ENCODE measurements at places on chromosomes 4 and X.

- no peak for DNase-seq
Measured at GRCh38 chrX:10415306-10416001, 204.9 kb downstream of the MID1 start.

GRCh38 chr4:173264684-173265185 lies 69.4 kb downstream of the HMGB2 start:
- DNase-seq = peak; percentile 96

GRCh38 chrX:46072791-46073190 lies 472.4 kb downstream of the ZNF674 start:
- no peak for DNase-seq

DNA sequence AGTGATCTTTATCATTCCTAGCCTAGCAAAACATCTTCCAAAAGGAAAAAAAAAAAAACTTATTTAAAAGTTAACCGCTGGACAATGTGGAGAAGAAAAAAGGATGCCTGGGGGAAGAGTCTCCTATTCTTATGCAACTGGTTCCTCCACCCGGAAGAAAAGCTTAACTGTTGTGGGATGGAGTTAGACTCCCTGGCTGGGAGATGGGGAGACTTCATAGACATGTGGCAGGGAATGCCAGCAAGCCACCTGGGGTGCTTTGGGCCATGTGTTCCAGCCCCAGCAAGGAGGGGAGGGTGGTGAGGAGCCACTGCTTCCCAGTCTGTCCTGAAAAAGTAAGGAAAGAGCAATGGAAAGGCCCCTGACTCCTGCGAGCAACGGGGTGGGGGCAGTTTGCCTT lies 119.4 kb upstream of the SPIN4 start:
- DNase-seq = no peak

DNA sequence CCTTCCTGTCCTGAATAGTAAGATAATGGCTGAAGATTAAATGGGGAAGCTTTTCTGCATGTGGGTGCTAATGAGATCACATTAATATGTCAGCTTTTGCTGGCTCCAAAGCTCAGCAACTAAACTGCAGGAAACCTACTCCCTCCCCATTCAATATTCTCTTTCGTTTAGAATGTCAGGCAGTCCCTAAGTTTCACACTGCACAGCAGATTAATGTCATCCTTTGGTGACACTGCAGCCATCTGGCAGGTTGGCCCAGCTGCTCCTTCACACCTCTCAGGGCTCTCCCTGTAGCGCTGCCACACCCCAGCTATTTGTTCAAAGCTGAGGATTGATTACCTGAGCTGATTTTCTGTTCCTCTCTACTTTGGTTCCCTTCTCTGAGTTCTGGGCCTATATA lies 110.5 kb downstream of the KDR start:
- no peak for DNase-seq

DNA sequence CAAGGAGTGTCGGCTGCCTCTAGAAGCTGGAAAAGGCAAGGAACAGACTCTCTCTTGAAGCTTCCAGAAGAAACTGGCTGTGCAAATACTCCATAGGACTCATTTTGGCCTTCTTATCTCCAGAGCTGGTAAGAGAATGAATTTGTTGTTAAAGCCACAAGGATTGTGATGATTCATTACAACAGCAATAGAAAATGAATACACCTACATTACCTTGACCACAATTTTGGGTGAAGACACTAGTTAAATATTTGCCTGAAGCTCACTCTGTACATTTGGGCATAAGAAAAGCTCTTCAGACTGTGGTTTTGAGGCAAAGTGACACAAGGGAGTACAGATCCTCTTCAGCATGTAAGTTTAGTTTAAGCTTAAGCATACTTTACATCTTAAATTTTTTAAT lies 134.5 kb upstream of the TLL1 start:
- no peak for DNase-seq

DNA sequence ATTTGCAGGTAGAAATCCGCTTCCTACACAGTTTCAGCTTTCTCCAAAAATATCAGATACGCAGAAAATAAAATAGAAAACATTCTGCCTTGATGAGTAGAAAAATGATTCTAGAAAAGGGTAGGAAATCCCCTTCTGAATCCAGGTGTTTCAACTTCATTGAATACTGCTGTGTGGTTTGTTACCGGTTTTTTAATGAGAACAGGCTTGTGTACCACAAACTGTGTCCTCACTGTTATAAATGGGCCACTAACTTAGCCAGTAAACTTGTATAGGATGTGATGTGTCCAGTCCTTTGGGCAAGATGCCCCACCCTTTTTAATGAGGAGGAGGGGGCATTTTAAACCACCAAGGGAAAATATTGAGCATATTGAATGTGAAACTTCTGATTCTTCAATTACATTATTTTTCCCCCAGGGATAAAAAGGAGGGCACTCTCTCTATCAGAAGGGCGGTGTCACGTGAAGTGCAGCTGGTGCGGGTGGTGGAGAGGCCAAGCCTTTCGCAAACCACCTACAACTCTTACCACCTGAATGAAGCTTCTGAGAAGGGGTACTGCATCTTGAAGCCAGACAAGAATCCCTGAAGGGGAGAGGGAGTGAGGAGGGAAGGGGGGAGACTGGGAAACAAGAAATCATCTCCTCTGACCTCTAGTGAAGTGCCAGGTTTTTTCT lies 4.5 kb downstream of the CXXC4 start:
- no peak for DNase-seq

- DNase-seq = no peak
Measured at GRCh38 chr4:80876810-80877209, 153.7 kb upstream of the BMP3 start.

- no peak for DNase-seq
Measured at GRCh38 chrX:129755779-129756650, 17.2 kb downstream of the XPNPEP2 start.

- no peak for DNase-seq
Measured at GRCh38 chrX:30275498-30275897, 28.6 kb downstream of the MAGEB1 start.

GRCh38 chrX:112120721-112121120 lies 38.1 kb upstream of the TRPC5 start:
- DNase-seq = no peak

All from Jurkat, Clone E6-1 (cell line).